ENCODE measurements at places on chromosomes 5 and 9. TPM values are rescaled to one million over a fixed set of nuclear protein-coding genes. Genes with fewer than 3 reads are reported as not detected.

LCN12 gene
- 4.1 TPM for total RNA-seq

ORM2 gene
- total RNA-seq: not detected

THBS4 gene
- 20.3 TPM for total RNA-seq

GRCh38 chr5:111116550-111116949 is 24.4 kb downstream of the WDR36 start:
- DNase-seq: no peak
- H3K36me3 ChIP-seq: no peaks in the 10 kb centered on the region
- no peaks in the 10 kb centered on the region for H3K27me3 ChIP-seq
- H3K4me3 ChIP-seq: no peak overlapping the region
- H3K27ac ChIP-seq: no peak overlapping the region

GRCh38 chr9:33172256-33173238 is 5.4 kb upstream of the B4GALT1 start:
- no peak overlapping the region for H3K27ac ChIP-seq
- H3K36me3 ChIP-seq: no peaks in the 10 kb centered on the region
- no peak overlapping the region for H3K4me3 ChIP-seq

DNA sequence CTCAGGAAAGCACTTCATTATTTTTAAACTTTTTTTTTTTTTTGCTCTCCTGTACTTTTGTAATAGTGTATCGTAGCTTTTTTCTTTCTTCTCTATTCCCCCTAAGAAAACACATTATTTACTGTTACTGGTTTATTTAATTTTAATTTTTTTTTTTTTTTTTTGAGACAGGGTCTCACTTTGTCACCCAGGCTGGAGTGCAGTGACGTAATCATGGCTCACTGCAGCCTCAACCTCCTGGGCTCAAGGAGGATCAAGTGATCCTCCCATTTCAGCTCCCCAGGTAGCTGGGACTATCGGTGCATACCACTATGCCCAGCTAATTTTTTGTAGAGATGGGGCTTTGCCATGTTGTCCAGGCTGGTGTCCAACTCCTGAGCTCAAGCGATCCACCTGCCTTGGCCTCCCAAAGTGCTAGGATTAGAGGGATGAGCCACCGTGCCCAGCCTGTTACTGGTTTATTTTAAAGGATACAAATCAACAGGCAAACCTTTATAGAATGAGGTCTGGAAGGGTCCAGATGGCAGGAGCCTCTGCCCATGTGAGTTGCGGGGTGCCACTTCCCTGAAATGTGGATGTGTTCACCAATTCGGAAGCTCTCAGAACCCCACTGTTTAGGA is 49.0 kb upstream of the TNFSF15 start:
- no peaks in the 10 kb centered on the region for H3K4me1 ChIP-seq
- H3K36me3 ChIP-seq: no peaks in the 10 kb centered on the region
- H3K4me3 ChIP-seq: no peak overlapping the region
- no peaks in the 10 kb centered on the region for H3K27me3 ChIP-seq
- no peak for DNase-seq
- no peak overlapping the region for H3K27ac ChIP-seq

- H3K27ac ChIP-seq: no peak overlapping the region
- H3K4me1 ChIP-seq: no peaks in the 10 kb centered on the region
- no peaks in the 10 kb centered on the region for H3K27me3 ChIP-seq
- no peak for DNase-seq
- no peaks in the 10 kb centered on the region for H3K36me3 ChIP-seq
Observed at GRCh38 chr9:18208166-18209059, 265.5 kb upstream of the ADAMTSL1 start.

DNA sequence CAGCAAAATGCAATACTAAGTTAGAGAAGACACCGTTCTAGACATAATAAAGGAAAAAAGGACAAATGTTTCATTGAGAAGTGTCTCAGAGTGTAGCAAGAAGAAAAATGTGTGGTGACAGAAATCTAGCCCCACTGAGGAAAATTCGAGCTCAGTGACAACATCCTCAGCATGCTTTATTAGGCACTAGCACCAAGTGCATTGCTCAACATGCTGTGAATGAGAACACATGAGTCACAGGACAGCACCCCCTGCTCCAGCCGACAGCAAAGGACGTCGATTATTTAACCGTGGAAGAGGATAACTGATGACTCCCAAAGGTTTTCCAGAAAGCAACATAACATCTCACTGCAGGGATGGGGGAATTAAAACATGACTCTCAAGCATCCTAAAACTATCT is 182.7 kb downstream of the GNAQ start:
- no peaks in the 10 kb centered on the region for H3K27me3 ChIP-seq
- H3K27ac ChIP-seq: peak overlapping the region; percentile 65
- DNase-seq: no peak
- no peaks in the 10 kb centered on the region for H3K36me3 ChIP-seq
- peaks cover 39% of the 10 kb centered on the region for H3K4me1 ChIP-seq

DNA sequence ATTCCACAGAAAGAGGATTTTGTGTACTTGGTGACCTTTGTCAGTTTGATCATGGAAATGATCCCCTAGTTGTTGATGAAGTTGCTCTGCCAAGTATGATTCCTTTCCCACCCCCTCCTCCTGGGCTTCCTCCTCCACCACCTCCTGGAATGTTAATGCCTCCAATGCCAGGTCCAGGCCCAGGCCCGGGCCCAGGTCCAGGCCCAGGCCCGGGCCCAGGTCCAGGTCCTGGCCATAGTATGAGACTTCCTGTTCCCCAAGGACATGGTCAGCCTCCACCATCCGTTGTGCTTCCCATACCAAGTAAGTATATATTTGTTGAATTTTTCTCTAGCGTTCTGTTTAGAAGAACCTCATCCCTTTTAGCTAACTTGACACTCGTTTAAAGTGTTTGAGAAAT is 30.0 kb downstream of the RBM27 start:
- H3K27ac ChIP-seq: no peak overlapping the region
- peaks cover 35% of the 10 kb centered on the region for H3K36me3 ChIP-seq
- no peak overlapping the region for H3K4me3 ChIP-seq
- DNase-seq: no peak
- H3K27me3 ChIP-seq: no peaks in the 10 kb centered on the region

DNA sequence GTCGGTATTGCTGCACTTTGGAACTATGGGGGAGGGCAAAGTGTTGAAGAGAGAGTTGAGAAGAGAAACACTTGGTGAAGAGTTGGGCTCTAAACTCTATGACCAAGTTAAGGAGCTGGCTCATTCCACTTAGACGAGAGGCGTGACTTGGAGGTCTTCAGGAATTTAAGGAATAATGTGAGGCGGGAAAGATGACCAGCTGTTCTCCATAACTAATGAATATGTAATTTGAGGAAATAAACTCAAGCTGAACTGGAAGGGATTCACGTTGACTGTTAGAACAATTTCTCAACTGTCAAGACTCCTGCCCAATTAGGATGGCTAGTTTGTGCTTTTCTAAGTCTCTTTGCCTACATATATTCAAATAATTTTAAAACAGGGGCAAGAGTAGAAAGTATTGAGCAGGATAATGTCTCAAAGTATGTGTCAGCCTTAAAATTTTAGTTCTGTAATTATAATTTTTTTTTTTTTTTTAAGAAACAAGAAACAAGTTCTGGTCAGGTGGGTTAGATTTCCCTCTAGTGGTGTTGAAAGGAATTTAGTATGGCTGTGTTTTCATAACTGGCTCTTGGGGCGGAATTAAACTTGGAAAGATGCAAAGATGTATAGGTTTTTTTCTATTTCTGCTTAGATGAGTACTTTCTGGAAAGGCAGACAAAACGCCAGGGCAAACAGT is 33.4 kb downstream of the TMEM252 start:
- no peak overlapping the region for H3K4me3 ChIP-seq
- H3K4me1 ChIP-seq: no peaks in the 10 kb centered on the region
- peak; percentile 19 for DNase-seq

DNA sequence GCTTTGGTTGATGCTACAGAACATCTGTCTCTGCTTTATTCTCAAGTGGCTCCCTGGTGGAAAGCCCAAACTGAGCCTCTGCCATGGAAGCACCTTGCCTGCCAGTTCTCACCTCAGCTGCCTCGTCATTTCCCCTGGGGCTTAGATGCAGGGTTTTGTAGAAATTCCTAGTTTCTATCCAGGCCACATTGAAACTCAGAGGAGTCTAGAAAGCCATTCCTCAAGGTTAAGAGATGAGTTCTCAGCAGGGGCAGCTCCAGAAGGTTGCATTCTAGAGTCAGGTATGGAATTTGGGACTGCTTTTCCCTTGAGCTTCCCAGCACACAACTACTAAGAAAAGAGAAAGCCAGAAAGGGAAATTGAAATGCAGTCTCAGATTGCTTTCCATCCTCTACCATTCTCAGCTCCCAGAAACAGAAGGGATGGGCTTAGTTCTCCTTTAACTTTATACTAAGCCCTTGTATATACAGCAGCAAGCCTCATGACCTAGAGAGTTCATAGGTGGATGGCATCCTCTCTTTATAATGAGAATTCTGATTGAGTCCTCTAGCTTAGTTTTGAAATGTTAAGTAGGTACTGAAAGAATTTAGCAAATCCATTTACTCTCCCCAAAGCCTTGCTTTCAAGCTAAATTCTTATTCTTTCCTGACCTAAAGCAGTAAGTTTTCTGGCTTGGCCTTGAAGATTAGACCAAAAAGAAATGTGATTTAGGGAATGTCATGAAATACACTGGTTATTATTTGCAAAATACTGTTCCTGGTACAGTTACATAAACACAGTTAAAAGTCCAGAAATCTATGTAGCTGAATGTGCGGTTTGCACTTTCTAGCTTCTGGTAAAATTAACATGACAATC is 66.0 kb upstream of the MEF2C start:
- no peaks in the 10 kb centered on the region for H3K27me3 ChIP-seq
- no peaks in the 10 kb centered on the region for H3K4me1 ChIP-seq
- DNase-seq: no peak

GRCh38 chr5:94498199-94498598 is 120.2 kb downstream of the KIAA0825 start:
- no peaks in the 10 kb centered on the region for H3K27me3 ChIP-seq
- no peaks in the 10 kb centered on the region for H3K36me3 ChIP-seq
- no peak overlapping the region for H3K4me3 ChIP-seq
- H3K27ac ChIP-seq: no peak overlapping the region

GRCh38 chr9:106731910-106732309 is 131.1 kb upstream of the ZNF462 start:
- no peaks in the 10 kb centered on the region for H3K27me3 ChIP-seq
- no peaks in the 10 kb centered on the region for H3K36me3 ChIP-seq
- no peak overlapping the region for H3K27ac ChIP-seq
- DNase-seq: no peak

- no peaks in the 10 kb centered on the region for H3K36me3 ChIP-seq
- peaks cover 3% of the 10 kb centered on the region for H3K4me1 ChIP-seq
- DNase-seq: no peak
- no peak overlapping the region for H3K4me3 ChIP-seq
- no peak overlapping the region for H3K27ac ChIP-seq
Observed at GRCh38 chr5:82854956-82855355, 222.2 kb downstream of the TMEM167A start.

DNA sequence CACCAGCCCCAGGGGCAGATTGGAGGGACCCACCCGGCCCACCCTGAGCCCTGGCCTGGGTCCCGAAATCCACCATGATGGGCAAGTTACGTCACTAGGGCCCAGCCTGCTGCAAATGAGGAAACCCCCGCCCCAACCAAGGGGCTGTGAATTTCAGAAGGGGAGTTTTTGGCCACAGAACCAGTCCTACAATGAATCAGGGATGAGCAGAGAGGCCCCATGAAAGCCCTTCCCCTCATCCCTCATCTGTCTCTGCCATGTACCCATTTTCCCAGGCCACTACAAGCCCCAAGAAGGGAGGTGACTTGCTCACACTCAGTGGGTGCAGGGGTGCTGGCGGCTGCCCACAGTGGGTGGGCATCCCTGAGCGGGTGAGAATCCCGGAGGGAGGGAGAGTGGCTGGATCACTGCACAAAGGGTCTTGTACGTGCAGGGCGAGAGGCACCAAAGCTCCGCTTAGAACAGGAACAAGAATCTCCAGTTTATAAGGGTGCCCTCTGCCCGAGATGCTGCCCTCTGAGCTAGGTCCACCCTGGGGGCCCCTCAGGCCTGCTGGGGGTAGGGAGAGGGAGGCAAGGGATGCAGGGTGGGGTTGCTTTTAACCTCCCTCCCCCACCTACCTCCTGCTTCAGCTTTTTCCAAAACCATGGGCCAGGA is 10.4 kb upstream of the TCF7 start:
- no peak overlapping the region for H3K4me3 ChIP-seq
- no peak overlapping the region for H3K27ac ChIP-seq
- H3K27me3 ChIP-seq: peaks cover 2% of the 10 kb centered on the region
- H3K4me1 ChIP-seq: peaks cover 37% of the 10 kb centered on the region
- no peak for DNase-seq

GRCh38 chr5:1983401-1983800 is 100.7 kb upstream of the IRX4 start:
- H3K4me3 ChIP-seq: no peak overlapping the region
- no peaks in the 10 kb centered on the region for H3K4me1 ChIP-seq
- H3K27me3 ChIP-seq: peaks cover 2% of the 10 kb centered on the region

DNA sequence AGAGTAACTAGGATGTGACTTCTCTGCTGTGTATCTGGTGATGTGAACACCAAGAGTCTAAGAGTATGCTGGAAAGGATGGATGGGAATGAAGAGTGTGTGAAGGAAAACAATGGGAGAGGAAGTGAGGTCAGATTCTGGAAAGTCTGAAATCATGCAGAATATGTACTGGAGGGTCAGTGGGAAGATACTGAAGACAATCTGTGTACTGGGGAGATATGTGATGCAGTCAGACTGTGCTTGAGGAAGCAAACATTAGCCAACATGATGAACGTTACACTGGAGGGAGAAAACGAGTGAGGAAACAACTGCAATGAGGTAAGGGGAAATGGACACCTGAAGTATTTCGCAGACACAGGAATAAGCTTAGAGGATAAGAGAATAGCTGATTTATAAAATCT is 105.7 kb downstream of the NR3C1 start:
- H3K36me3 ChIP-seq: peaks cover 4% of the 10 kb centered on the region
- H3K27me3 ChIP-seq: no peaks in the 10 kb centered on the region
- H3K4me1 ChIP-seq: no peaks in the 10 kb centered on the region
- no peak overlapping the region for H3K27ac ChIP-seq

Measured in spinal cord (tissue), 10 donors.